ENCODE measurements at places on chromosomes 13 and 19.
A peak's percentile ranks its signal among the peaks of the same experiment; 100 is the strongest.

DNA sequence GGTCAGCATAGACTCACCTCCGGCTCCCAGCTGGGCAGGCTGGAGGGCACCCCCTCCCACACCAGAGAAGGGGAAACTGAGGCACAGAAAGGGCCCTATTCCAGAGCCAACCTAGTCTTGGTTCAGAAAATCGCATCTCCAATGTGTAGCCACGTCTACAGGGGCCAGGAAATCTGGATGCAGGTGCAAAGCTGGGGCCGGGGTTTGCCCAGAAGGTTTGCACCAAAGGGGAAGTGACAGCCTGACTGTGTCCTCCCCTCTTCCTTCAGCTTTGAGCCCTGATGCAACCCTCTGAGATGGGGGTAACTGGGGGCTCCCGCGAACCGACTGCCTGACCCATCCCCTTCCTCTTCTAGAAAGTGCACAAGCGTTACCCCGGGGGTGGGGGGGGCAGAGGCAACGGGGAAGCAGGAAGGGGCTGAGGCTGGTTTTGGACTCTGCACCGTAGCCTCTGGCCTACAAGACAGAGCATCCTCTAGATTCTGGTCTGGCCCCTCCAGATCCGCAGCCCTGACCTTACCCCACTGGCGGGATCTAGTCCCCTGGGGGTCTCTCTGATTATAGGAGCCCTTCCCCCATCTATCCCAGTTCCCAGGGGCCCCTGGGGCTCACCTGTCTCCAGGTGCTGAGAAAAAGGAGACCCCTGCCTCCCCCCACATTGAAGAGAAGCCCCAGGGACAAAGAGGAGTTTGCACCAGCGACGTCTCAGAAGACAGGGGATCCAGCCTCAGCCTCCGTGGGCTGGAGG is 1.1 kb upstream of the ONECUT3 start:
- no peak for DNase-seq

DNA sequence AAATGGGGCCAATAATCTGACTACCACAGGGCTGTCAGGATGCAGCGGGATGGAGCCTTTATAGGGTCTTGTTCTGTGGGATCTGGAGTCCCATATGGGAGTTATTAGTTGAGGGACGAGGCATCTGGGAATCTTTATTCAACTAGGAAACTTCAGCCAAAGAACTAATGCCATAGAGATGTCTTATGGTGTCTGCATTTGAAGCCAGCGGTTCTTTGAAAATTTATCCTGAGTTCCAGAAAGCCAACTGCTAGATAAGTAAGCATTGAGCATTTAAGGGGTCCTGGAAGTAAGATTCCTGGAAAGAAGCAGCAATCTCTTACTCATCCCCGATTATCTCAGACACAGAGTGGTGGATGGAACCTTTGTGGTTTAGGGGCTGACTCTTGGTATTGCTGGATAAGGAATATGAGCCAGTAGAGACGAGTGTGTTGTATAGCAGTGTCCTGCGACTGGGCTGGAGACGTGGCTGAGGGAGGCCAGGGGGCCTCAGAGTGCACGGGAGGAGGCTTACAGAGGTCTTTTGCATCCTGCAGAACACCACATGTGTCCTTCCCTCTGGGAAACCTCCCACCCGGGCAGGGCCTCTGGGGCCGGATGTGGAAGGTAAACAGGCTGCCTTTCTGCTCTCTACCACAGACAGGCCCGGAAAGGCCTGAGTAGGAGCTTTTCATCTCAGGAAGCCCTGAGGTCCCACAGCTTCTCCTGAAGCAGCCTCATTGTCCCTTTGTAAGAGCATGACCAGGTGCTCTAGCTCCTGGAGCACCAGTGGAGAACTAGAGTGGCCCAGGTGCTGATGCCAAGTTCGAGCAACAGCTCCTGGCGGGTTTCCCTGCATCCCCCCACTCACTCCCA is 28.8 kb downstream of the ACTN4 start:
- DNase-seq, result no peak

- DNase-seq, result no peak
These were observed 621 bp downstream of the FBL start for GRCh38 chr19:39845584-39845932.

- peak; percentile 57 for DNase-seq
These were observed 15.2 kb upstream of the TLE6 start for GRCh38 chr19:2962018-2962670.

GRCh38 chr13:101309014-101309619 is 107.2 kb downstream of the NALCN start:
- DNase-seq, result no peak

DNA sequence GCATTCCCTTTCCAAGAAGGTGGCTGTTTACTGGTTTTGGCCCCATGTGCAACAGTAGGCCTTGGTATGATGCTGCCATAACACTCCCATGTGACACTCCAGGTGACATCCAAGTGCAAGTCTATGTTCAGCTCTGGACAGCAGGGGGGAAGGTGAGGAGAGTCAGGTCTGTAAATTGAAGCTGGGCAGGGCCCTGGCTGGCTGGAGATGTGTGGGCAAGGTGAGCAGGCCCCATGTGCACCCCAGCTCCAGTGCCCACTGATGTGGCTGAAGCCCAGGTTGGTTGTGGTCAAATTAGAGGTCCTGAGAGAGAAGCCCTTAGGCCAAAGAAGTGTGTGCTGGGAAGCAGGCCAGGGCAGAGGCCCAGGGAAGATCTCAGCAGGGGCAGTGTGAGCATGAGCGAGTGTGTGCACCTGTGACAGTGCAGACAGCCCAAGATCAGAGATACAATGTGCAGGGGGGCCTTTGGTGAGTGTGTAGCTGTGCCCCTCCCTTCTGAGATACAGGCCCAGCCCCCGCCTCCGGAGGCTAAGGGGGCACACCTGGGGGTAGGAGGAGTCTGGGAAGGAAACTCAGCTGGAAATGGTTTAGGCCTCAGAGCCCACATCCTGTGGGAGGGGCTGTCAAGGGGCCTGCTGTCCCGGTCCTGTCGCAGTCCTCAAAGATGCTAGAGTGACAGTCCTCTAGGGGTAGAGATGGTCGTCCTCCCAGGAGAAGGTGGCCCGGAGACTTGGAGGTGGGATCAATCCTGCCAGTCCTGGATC is 18.6 kb downstream of the DEDD2 start:
- peak; percentile 73 for DNase-seq

DNA sequence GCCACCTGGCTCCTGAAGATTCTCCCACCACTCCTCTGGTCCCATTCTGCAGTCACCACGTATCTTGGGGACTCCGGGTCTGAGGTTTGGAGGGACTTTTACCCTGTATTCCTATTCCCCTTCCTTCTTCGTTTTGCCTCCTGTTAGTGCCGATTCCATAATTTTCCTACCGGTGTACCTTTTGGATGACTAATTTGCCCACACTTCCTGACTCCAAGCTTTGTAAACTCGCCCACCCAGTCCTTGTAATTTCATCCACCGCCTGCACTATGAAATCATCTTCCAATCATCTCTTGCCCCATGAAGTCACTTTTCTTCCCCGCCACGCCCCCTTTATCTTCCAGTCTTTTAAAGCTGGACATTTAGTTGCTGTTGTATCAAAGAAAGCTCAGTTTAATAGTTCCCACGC is 572 bp downstream of the UCHL3 start:
- DNase-seq, result peak; percentile 55

GRCh38 chr13:94556621-94557020 is 39.3 kb downstream of the TGDS start:
- no peak for DNase-seq

- DNase-seq, result no peak
These were observed 9.1 kb downstream of the ATP8A2 start for GRCh38 chr13:25380741-25381324.

DNA sequence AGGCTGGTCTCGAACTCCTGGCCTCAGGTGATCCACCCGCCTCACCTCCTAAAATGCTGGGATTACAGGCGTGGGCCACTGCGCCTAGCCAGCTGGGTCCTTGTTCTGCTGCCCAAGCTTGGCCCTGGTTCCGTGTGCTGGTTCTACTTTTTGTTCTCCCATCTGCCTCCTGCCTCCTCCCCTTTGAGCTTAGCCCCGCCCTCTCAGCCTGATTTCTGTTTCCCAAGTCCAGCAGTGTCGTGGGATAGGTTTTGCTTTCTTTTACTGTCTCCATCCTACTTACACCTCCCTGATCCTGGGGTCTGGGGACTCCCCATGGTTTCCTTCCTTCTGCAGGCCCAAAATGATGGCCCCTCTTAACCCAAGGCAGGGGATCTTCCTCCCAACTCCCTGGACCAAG is 2.4 kb downstream of the BLOC1S3 start:
- no peak for DNase-seq

DNA sequence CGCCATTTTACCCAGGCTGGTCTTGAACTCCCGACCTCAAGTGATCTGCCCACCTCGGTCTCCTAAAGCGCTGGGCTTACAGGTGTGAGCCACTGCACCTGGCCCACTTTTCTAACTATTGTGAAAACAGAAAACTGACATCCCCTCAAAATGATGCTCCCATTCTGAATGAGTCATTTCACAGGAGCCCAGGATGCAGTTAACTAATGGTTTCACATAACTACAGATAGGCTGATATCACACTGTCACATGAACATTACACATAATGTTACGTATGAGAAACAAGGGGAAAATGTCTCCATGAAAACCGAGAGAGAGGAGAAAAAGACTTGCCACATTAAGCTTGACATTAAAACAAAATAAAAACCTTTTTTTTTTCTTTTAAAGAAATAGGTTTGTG is 37.5 kb downstream of the N4BP2L2 start:
- no peak for DNase-seq

DNA sequence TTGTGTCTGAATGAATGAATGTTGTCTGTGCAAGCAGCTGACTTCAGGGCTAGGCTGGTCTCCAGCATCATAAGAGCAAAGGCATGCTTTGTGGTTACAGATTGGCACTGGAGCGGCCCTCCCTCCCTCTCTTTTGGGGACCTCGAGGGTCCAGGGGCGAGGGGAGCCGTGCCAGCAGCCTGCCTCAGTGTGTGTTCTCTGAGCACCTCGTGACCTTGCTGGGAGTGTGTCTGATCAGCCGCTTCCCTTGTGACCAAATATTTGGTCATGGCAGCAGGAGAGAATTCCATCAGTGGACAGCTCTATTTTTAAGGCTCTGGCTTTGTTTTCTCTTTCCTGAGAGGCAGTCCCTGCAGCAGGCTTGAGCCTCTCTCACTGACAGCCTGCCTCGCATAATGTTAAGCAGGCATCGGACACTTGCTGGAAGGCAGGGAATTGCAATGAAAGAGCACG is 329.7 kb downstream of the UQCRFS1 start:
- no peak for DNase-seq

DNA sequence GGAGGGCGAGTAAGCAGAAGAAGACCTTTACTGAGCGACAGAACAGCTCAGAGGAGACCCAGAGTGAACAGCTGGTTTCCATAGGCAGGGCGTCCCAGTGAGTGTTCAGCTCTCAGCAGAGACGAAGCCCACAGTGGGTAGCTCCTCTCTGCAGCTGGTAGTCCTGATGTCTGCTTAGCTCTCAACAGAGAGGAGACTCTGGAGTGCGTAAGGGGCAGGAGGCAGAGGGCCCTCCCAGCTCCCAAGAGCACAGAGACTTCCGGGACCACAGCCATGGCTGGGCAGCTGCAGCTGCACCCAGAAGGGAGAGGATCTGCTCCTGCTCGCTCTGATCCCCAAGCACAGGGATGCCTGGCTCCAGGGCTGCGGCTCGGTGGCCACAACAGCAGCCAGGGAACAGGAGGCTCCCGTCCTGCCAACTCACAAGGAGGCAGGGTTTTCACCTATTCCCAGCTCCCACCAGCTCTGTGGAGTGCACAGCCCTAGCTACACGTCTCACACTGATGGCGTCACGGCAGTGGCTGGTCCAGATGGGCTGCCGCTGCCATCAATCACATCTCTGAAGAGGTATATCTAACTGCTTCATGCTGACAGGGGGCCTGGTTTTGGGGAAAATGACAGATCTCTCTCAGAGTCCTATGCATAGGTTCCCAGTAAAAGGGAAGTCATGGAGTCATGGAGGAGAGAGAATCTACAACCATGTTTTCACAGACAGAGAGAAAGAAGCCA is 2660.1 kb upstream of the PCDH20 start:
- DNase-seq, result no peak

DNA sequence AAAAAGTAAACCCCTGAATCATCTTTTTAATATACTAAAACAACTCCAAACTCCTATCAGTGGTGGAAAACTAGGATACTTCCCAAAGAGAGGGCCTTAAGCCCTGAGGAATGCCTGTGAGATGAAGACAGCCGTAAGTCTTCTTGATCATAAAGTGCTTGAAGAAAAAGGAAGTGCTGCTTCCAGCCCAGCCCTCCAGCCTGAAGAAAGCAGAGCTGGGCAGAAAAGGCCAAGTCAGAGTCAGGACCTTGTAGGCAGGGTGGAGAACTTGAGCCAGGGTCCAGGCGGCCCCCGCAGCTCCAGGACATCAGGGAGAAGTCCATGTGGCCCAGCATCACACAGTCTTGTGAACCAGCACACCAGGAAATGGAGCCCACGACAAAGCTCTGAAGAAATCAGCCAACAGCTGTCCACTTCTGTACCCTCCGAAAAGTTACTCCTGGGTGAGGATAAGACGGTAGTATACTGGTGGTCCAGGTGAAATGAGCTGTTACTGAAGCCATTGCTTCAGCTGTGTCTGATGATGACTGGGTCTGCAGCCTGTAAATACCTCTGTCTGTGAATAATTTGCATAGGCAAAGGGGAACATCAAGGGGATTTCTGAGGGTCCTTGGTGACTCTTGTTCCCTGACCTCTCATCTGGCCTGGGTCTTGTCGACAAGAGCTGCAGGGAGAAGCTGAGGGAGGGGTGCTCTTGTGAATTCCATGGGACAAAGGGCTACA is 18.7 kb upstream of the CRYL1 start:
- DNase-seq, result no peak

GRCh38 chr13:51829568-51829899 is 15.4 kb downstream of the TMEM272 start:
- DNase-seq, result no peak

DNA sequence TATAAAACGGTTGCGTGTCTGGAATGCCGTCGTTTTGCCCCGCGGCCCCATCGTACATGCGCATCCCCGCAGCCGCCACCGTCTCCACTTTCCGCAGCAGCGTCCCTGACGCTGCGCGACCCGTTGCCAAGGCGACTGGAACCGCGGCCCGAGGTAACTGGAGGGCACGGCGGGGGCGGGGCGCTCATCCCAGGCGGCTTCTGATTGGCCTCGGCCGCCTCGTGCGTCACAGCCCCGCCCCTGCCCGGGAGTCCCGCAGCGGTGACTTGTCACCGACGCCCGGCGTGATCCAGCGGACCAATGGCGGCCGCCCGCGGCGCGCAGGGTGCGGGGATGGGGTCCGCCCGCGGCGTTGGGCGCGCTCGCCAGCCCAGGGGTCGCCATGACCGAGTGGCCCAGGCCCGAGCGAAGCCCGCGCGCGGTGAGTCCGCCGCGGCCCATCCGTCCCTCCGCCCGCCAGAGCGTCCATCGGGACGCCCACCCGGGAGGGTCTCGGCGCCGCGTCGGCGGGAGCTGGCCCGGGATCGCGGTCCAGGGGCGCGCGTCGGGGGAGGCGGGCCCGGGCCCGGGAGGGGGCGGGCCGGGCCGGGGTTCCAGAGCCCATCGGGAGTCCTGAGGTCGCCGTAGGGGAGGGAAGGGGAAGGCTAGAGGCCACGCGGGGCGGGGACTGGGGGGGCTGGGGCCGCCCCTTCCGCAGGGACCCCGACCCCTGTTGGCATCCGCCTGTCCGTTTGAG is at the start of gene ZSCAN1:
Gene ZSCAN1, plus strand, starts transcription at position 285 of the 736 bp plus-strand sequence. CDS start 3,812 bp downstream, outside the sequence.
- DNase-seq, result peak; percentile 55

GRCh38 chr19:38251564-38252051 is 4.6 kb downstream of the PPP1R14A start:
- no peak for DNase-seq
